ENCODE measurements at places on chromosomes 5 and 9.

GRCh38 chr9:7770111-7770510 lies 29.5 kb downstream of the DMAC1 start:
- DNase-seq: no peak

DNA sequence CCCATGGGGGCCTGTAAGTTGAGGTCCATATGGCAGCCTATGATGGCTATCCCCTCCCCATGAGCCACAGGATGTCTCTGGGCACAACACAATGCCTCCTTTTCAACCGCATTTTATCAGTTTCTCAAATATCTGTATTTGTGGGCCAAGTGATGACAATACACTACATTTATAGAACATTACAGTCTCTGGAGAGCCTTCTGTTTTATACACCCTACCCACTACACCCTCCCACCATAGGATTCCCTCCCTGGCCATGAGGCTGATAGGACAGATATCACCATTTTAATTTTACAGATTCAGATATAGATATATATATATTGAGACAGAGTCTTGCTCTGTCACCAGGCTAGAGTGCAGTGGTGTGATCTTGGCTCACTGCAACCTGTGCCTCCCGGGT lies 236.8 kb downstream of the ENC1 start:
- DNase-seq: no peak

DNA sequence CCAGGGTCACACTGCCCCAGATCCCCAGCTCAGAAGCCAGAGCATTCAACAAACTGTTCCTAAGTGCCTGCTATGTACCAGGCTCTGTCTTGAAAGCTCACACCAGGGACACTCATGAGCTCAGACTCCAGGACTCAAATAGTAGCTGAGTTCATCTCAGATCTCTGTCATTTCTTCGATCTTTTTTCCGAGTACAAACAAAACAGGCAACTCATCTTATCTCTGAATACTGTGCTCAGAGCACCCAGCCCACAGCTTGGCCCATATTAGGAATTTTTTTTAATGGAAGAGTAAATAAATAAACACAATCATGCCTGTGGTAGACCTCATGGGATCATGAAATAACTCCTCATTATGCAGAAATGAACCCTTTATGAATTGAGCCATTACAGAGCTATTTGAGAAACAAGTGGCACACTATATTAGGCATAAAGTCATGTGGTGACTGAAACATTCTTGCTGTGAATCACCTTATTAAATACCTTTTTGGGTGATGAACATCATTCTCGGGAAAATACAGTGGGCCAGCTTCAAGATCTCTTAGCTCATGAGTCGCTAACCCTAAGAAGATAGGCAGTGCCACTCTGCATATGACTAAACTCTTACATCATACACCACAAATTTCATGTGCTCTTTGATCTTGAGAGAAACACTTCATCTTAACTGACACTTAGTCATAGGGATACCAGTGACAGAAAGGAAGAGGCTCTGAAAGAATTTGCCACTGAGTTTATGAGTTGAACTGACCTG lies 9.9 kb downstream of the SH3RF2 start:
- DNase-seq: no peak

GRCh38 chr9:114156657-114157421 lies 1.5 kb downstream of the COL27A1 start:
- peak; percentile 58 for DNase-seq

GRCh38 chr9:27800159-27800558 lies 226.9 kb upstream of the C9orf72 start:
- DNase-seq: no peak

DNA sequence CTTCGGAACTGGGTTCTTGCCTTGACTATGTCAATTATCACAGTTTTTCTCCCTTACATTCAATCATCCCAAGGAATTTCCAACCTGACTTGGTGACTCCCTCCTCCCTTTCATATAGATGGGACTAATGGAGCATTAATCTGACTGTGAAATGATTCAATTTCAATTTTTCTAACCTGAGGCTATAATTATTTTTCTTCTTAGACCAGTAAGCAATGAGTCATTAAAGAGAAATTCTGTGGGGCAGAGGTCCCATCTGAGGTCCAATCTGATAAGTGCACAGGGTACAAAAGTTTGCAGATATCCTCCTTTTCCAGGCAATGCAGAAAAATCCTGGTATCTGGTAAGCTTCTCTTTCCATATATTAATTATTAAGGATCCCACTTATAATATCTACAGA lies 18.9 kb downstream of the PDE4D start:
- no peak for DNase-seq

DNA sequence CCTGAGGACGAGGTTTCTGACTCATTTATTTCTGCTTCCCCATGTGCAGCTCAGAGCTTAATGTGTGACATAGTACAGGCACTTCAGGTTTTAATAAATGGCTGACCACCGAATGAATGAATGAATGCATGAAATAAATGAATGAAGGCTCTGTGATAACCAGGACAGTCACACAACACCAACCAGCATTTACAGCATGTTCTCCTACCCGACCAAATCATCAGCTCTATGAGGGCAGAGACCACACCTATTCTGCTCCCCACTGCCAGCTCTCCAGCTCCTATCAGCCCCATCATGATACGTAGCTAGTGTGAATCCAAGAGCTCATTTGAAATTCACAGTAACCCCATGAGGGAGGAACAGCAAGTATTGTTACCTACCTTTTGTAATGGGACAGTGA lies 4.8 kb downstream of the TMOD1 start:
- DNase-seq: no peak

DNA sequence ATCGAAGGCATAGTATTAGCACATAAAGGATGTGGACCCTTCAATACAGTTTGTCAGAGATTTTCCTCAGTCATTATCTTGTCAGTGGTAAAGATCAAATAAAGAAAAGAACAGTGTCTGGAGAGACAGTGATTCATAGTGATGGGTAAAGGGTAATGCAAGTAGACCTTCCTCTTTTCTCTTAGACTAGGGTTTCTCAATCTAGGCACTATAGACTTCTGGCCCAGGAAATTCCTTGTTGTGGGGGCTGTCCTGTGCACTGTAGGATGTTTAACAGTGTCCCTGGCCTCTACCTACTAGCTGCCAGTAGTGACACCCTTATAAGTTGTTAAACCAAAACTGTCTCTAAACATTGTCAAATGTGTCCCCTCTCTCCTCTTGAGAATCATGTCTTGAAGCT lies 6.9 kb downstream of the CAMK4 start:
- no peak for DNase-seq

GRCh38 chr9:27560457-27560856 lies 12.8 kb downstream of the C9orf72 start:
- no peak for DNase-seq

DNA sequence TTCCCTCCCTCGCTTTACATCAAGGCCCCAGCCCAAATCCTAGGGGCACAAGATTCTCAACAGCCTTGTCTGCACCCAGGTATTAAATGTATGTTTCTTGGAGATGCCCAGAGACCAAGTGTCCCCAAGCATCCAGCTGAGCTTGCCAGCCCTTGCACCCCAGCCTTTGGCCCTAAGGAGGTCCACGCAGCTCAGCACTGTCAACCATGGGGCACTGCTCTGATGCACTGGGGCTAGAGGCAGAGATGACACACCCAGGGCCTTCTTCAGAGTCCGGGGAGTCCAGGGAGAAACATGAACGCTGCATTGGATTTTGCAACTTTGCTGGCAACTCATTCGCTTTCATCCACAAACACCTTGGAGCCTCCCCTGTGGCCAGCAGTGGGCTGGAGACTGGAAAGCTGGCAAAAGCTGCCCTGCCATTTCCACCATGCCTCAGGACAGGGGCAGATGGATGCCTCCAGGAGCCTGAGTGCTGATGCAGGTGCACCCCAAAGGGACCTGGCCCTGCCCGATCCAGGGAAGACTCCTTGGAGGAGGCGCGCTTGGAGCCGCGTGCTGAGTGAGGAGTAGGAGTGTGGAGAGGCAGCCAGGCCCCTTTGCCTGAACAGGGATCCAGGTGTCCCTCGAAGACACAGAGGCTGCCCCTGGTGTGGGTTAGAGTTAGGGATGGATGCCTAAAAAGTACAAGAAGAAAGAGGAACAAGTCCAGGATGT lies 19.3 kb downstream of the PAEP start:
- no peak for DNase-seq

DNA sequence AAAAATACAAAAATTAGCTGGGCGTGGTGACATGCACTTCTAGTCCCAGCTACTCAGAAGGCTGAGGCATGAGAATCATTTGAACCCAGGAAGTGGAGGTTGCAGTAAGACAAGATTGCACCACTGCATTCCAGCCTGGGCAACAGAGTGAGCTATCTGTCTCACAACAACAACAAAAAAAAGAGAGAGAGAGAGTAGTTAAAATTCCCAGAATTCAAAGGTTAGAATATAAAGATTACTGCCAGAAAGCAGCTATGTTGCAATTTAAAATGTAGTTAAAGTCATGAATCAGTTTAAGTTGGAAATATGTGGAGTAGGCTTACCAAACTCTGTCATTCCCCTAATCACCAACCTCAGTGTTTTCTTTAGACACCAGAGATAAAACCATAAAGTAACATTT lies 58.7 kb upstream of the SUSD1 start:
- no peak for DNase-seq

DNA sequence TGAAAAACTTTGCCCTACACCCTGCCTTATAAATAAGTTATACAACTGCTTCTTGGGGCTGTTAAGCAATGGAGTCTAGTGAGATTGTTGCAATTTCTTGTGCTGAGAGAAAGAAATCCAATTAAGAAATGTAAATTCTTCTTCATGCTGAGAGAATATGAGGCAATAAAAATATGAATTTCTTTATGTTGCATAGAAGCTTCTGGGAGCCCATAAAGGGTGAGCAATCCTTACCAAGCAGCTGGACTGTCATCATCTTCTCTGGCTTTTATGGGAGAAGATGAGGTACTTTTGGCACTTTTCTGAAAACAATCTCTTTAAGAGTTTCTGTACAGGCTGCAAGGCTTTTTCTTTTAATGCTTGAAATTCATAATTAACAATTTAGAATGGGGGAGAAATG lies 204.3 kb downstream of the DMRTA1 start:
- no peak for DNase-seq

GRCh38 chr9:6884101-6884500 lies 126.3 kb downstream of the KDM4C start:
- no peak for DNase-seq
